ENCODE measurements at places on chromosomes 12 and 14.

GRCh38 chr14:99670361-99671234 is 13.5 kb upstream of the CYP46A1 start:
- DNase-seq = no peak

DNA sequence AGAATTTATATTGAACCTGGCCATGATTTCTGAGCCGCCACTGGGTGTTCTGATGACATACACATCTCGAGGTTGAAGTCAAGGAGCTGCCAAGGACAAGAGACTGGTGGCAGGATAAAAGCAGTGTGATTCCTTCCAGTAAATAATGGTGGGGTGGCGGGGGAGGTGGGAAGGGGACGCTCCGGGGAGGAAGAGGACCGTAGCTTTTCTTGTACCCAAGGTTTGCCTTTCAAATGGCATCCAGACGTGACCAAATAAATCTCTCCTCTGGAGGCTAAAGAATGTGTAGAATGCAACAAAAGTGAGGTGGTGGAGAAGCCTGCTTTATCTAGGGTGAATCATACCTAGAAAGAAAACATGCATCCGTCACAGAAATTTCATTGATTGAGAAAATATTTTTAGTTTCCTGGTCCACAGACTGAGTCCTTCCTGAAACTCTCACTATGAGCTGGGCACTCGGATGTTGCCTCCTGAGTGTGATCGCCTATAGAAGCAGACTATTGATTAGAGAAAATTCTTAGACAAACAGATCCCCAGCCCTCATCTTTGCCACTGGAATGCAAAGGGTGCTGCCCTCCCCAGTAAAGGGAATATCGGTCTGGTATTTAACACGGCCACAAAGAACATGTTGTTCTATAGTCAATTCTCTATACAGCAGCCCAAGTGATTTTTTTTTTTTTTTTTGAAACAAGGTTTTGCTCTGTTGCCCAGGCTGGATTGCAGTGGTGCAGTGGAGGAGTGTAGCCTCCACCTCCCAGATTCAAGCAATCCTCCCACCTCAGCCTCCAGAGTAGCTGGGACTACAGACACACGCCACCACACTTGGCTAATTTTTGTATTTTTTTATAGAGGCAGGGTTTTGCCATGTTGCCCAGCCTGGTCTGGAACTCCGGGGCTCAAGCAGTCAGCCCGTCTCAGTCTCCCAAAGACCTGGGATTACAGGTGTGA is 112.1 kb downstream of the DPF3 start:
- DNase-seq = no peak

DNA sequence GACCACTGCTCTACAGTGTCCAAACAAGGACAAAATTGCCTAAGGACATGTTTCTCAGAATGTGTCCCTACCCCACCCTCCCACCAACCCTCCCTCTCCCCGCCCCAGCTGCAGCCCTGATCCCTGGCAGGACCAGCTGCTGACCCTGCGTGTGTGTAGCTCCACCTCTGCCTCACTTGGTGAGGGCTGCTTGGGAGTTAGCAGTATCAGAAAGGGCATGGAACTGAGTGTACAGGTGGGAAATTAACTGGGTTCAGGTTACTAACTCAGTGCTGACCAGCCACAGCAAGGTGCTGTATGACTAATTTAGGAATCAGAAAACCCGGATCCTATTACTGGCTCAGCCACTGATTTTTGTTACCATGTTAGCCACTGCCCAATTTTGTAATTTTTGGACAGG is 11.3 kb upstream of the PLEKHD1 start:
- no peak for DNase-seq

GRCh38 chr12:14613718-14614117 is 46.0 kb upstream of the PLBD1 start:
- no peak for DNase-seq

DNA sequence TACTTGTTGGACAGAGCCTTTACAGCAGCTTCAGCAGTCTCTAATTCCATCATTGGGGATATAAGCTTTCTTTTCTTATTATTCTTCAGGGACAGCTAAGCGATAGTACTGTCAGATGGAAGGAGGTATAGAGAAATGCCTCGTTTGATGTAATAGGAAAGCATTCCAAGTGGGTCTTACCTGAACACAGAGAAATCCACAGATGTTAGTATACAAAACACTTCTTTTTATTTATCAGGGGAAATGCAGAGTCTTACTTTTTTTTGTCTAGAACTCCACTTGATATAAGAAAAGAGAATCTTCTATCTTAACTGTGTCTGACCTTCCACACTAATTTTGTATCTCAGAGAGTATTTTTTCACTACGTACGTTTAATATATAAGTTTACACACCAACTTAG is 1.9 kb downstream of the SYT1 start:
- no peak for DNase-seq
